ENCODE measurements at places on chromosomes 1 and 21.

DNA sequence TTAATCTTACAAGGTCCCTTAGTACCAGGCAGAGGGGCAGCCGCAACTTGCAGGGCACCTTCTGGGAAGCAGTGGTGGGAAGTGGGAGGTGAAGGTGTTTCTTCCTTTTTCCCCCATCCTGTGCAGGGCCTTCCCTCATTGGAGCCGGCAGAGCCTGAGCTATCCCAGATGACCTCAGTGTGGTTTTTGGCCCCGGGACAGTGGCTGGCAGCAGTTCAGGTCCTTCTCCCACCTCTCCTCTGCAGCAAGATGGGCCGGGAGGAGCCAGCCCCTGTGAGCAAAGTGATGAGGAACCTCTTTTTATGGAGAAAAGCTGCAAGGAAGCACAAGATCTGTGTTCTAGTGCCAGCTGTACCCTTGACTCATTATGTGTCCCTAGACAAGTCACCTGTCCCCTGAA, 6.8 kb downstream of the PFKFB2 start:
- DNase-seq: no peak

DNA sequence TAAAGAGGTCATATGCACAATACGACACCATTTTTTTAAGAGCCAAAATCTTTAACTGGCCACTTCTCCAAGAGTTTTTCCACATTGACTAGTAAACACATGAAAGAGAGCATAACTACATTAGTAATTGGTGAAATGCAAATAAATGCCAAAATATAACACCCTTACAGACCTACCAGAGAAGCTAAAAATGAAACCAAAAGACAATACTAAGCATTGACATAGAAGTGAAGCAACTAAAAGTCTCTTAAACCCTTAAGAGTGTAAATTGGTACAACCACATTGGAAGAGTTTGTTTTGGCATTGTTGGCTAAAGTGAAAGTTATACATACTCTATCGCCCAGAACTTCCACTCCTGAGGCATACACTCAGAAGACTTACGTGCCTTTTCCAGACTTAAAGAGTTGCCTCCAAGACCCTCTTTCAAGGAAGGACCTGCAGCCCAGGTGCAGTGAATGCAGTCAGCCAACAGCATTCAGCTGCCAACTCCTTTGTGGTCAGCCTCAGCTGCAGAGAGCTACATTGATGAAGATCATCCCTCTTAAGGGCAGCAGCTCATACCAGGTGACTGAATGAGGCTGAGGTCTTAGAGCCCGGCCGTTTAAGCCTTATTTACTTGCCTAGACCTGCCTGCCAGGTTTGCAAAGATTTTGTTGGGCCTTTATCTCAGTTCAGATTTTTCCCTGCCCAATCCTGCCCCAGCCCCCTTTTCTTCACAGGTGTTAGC, 839.1 kb upstream of the ADGRL2 start:
- no peak for DNase-seq

DNA sequence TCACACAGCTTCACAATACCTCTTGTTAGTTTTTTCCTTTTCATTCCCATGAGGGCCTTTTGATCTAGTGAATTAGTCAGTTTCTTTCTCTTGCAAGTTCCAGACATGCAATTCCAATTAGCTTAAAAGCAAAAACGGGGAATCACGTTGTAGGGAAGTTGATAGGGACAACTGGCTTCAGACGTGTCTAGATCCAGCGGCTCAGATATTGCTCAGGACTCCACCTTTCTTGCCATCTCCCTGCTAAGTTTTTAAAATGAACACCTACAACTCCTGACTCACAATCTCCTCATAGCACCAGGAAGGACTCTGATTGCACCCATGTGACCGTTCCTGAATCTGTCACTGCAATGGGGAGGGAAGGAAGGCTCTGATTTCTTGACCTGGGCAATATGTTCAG, 63.8 kb upstream of the ARHGAP29 start:
- no peak for DNase-seq

GRCh38 chr1:247054992-247055415, 23.6 kb downstream of the ZNF670 start:
- no peak for DNase-seq

DNA sequence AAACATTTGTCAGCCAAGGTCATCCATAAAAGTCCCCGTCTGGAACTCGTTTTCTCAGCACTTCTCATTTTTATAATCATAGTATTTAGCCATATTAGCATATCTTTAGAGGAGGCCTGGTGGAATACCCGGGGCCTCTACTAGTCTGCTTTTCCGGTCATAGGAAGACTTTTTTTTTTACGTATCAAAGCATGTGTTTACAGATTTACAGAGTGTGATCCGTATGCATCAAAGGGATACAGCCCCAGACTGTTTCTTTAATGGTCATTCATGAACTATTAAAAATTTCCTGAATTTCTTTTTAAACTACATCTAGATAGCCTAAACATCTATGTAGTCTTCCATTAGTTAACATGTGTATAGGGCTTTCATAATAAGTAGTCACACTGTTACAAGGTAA, 23.5 kb upstream of the DEGS1 start:
- no peak for DNase-seq

- no peak for DNase-seq
These were observed 48.7 kb downstream of the DMAP1 start for GRCh38 chr1:44261962-44262361.

DNA sequence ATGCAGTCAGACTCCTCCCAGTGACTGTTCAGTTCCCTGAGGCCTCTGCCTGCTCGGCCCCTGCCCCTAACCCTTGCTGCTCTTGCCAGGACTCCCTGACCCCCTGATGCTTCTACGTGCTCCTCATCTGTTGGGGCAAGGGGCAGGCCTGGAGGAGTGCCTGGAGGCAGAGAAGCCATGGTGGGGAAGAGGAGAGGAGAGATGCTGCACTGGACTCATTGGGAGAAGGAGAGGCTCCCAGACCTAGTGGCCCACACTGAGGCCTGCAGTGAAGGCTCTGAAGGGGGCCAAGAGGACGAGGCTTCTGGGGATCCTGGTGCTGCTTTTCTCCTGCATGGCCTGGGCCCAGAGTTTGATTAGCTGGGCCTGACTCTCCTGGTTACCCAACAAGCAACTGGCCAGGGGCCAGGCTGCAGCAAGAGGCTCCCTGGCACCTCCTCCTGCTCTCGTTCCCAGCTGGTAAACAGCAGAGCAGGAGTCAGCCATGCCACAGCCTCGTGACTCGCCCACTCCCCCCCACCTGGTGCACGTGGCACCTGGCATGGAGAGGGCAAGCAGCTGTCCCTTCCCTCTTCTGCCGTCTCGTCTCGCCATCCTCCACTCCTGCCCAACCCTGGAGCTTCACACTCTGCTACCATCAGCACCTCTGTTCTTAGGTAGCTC, 847 bp upstream of the RORC start:
- DNase-seq: no peak

DNA sequence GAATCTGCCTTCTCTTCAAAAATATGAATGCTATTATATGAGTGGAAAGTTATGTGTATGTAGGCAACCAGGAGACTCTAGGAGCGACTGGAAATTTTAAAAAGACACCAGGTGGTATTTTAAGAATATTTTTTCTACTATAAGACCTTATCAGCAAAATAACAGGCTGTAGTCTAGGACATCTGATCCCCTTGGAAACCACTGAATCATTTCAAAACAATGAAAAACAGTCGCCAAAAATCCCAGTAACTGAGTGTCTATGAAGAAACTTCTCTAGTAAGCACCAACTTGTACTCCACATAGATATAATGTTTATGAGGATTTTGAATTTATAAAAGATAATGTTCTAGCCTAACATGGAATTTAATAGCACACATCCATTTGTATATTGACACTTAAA, 358.5 kb downstream of the GPATCH2 start:
- DNase-seq: no peak

- no peak for DNase-seq
These were observed 66.4 kb upstream of the TNFSF18 start for GRCh38 chr1:173117108-173117633.

Data from activated T-cell treated with anti-CD3 and anti-CD28 coated beads for 24 hours (primary cell).